ENCODE measurements at places on chromosomes 12 and 14.

GRCh38 chr14:33676135-33676566, 274.7 kb downstream of the EGLN3 start:
- no peak for DNase-seq

DNA sequence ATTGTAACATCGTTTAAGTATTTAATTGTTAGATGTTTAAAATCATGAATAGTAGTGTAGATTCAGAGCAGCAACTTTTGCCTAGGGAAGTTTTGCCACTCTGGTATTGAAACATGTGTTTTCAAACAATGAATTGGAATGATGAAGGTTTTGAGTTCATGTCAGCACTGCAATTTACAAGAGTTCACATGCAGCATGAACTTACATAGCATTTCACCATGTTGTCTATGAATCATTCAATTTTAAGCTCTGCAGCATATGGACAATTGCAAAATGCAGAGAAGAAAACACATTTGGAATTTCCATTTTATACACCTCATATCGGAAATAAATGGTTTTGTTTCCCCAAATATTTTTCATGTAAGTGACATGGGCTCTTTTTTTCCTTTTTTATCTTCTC, 170.7 kb upstream of the CDKN3 start:
- no peak for DNase-seq

GRCh38 chr14:61875483-61875882, 113.3 kb downstream of the SNAPC1 start:
- no peak for DNase-seq

GRCh38 chr14:49092345-49092744, 493.8 kb downstream of the RPS29 start:
- no peak for DNase-seq

DNA sequence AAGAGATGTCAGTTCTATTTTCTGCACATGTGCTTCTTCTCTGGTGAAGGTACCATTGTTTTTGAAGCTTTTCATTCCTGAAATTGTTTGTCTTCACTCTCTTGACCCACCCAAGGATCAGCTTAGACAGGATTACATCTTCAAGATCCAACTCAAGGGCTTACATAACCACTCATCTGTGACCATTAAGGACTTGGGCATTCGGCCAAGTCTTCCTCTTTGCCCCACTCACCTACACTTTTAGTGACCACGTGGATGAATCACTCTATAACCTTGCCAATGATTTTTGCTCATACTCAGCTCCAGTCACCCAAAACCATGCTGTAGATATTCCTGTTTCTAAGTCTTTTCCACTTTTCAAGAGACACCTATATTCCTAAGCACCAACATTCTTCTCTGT, 36.5 kb upstream of the SSTR1 start:
- DNase-seq, result no peak

GRCh38 chr14:72164420-72165228, 232.4 kb downstream of the RGS6 start:
- DNase-seq, result no peak

DNA sequence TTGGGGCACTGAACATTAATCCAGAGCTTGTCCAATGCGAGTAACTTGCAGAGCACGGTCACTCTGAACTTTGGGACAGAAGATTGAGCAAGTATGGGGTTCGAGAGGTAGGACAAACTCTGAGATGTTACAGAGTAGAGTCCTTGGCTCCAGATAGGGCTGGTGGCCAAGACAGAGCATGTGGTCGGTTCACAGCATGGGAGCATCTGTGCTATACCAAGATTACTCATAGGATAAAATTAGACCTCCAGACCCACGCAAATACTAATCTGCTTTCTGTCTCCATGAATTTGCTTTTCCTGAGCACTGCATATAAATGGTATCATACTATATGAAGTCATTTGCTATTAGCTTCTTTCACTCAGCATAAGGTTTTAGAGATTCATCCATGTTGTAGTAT, 93.4 kb upstream of the TBX5 start:
- no peak for DNase-seq

DNA sequence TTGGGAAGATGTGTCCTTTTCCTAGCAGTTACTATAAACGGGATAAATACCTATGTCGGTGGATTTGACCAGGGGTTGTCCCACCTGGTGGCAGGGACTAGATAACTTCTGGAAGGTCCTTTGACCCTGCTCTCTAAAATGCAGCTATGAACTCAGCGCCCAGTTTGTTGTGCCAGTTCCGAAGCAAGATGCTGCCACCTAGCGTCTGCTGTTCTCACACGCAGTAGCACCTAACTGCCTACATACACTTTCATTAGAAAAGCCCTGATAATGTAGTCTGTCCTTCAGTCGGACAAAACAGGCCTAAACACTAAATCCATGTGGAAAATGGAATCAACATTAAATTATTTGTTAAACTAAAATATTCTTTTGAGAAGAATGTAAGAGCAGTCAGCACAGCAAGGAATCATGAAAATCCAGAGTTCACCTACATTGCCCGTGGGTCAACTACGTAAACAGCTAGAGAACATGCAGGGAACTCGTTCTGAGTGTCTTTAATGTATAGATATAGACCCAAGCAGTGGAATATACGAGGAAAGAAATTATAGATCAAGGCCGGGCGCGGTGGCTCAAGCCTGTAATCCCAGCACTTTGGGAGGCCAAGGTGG, 51.1 kb upstream of the CRACR2A start:
- peak; percentile 35 for DNase-seq

- no peak for DNase-seq
Observed at GRCh38 chr12:77072833-77073495, 7.6 kb upstream of the E2F7 start.

- no peak for DNase-seq
Observed at GRCh38 chr14:87992346-87992717, 650 bp downstream of the GALC start.

- DNase-seq, result no peak
Observed at GRCh38 chr12:123681605-123682004, 10.7 kb downstream of the TCTN2 start.

DNA sequence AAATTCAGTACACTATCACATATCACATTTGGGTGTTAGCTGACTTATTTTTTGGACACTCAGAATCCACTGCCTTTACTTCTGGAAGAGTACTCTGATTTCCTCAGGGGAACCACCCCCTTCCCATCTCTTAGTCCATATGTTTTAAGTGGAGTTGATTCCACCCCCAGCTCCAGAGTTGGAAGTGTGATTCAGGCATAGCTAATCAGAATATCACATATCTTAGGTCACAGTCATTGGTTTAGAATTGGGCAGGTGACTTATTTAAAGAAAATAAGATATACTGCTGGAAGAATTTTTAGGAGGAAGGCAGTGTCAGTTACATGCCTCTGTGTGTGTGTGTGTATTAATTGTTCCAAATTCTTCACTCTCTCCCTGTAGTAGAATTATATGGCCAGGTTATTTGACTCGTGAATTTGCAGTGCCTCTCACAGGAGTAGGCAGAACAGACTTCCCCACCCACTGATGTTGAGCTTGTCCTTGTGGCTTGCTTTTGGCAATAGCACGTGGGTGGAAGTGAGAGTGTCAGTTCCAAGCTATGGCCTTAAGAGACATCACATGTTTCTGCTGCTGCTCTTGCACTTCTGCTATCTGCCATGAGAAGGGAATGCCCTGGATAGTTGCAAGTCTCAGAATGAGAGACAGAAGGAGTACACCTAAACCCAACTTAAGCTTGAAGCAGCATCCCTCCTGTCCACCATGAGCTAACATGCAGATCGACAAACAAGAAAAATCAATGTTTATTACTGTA, 6.4 kb upstream of the GAS2L3 start:
- DNase-seq, result no peak

DNA sequence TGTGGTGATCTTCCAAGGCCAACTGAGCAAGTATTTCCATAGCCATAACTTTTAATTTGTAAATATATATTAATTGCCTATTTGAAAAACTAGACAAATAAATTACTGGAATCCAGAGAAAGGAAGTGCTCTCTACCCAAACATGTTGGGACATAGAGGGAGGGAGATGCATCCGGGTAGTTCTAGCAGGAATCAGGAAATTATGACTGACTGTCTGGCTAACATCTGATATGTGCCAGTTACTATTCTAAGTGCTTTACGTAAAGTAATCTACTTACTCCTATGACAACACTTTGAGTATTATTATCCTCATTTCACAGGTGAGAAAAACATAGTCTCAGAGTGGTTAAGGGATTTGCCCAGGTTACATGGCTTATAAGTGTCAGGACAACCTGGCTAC, 147.7 kb upstream of the VASH1 start:
- DNase-seq, result no peak

DNA sequence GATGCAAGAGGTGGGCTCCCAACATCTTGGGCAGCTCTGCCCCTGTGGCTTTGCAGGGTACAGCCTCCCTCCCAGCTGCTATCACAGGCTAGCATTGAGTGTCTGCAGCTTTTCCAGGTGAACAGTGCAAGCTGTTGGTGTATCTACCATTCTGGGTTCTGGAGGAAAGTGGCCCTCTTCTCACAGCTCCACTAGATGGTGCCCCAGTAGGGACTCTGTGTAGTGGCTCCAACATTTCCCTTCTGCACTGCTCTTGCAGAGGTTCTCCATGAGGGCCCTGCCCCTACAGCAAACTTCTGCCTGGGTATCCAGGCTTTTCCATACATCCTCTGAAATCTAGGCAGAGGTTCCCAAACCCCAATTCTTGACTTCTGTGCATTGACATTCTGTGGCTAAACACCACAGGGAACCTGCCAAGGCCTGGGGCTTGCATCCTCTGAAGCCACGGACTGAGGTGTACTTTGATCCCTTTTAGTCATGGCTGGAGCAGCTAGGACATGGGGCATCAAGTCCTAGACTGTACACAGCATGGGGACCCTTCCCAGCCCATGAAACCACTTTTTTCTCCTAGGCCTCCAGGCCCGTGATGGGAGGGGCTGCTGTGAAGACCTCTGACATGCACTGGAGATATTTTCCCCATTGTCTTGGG, 24.0 kb upstream of the SLC38A1 start:
- no peak for DNase-seq

- DNase-seq, result no peak
Observed at GRCh38 chr14:23828001-23828400, 125.6 kb upstream of the DHRS4 start.

GRCh38 chr12:50785406-50786001, 21.6 kb downstream of the ATF1 start:
- no peak for DNase-seq

GRCh38 chr12:56805355-56805754, 42.2 kb downstream of the HSD17B6 start:
- no peak for DNase-seq

DNA sequence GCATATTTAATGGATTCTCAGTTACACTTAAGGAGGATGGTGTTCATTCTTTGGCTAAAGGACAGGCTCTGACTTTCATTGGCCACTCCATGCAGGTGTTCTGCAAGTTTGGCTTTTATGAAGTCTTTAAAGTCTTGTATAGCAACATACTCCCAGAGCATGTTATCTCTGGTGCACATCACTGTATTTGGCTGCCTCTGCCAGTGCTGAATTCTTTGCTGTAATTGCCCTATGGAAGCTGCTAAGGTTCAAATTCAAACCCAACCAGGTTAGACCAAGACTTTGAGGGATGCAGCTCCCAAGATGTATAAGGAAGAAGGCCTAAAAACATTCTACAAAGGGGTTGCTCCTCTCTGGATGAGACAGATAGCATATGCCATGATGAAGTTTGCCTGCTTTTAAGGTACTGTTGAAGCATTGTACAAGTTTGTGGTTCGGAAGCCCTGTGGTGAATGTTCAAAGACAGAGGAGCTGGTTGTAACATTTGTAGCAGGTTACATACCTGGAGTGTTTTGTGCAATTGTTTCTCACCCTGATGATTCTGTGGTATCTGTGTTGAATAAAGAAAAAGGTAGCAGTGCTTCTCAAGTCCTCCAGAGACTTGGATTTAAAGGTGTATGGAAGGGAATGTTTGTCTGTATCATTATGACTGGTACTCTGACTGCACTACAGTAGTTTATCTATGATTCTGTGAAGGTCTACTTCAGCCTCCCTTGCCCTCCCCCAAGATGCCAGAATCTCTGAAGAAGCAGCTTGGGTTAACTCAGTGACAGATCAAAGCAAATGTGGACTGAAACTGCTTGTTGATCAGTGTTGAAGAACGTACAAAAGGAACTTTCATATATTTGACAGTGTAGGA, 19.4 kb downstream of the TMEM116 start:
- DNase-seq, result no peak

DNA sequence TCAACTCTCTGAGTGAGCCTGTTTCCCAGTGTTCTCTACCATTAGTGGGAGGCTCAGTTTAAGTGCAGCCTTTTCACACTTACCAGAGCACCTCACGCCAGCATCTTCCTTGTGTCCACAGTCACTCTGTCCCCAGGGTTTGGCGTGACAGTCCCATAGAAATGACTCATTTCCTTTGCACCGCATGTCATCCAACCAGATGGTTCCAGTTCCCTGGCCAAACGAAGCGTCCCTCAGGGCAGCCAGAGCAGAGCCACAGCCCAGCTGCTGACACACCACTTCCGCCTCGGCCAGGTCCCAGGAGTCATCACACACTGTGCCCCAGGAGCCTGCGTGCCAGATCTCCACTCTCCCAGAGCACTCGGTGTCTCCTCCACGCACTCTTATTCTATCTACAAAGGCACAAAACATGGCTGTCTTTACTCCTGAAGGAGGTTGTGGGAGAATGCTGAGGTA, 65.4 kb downstream of the ACSM4 start:
- no peak for DNase-seq

DNA sequence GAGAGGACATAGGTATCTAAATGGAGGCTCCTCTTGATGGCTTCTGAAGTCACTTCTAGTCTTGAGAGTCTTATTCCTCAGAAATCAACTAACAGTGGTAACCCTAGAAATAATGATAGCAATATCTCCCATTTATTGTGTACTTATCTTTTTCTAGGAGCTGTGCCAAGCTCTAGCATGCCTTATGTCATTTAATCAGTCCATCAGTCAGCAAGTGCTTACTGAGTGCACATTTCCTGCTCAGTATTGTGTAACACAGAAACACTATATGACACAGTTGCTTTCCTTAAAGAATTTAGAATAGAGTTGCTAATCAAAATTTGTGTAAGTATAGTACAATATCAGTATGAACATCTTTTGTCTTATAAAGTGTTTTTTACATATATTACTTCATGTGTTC, 36.6 kb downstream of the KRT76 start:
- DNase-seq, result no peak

GRCh38 chr14:23521785-23522640, 29.6 kb downstream of the ZFHX2 start:
- DNase-seq, result no peak

GRCh38 chr14:80536456-80536855, 325.2 kb upstream of the DIO2 start:
- no peak for DNase-seq

DNA sequence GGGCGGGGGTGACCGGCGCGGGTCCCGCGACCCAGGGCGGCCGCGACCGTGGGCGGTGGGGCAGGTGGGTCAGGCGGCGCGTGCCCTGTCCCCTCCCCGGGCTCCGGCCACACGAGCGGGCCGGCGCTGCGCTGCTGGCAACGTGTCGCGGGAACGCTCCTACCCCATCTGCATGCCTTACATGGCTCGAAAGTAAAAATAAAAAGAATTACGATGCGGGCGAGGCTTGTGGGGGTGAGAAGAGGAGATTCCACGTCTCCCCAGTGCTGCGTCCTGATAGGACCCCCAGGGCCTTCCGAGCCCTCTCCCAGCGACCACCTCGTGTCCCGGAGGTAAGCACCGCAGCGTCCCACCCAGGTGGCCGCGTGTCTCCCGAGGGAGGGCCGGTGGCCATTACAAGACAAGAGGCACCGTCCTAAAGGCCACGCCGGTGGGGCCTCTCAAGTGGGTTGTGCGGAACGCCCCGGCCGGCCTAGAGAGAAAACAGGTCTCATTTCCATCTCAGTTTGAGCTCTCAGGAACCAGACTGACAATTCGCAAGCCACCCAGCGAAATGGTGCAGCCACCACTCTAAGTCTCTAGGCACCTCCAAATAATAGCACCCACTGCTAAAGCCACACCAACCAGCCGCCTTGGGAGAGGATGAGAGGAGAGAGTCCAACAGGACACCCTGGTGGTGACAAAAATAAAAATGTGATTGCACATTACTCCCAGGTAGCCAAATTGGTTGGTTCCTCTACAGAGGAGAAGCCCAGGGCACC, 612 bp upstream of the FOXN3 start:
- DNase-seq, result no peak

All from stimulated activated CD8-positive, alpha-beta memory T cell treated with anti-CD3 and anti-CD28 coated beads, Interleukin-7, amount 100 ng/mL, for 1 hour (primary cell).